SW 1271 (cell line): ENCODE measurements at places on chromosomes 2 and 18.

DNA sequence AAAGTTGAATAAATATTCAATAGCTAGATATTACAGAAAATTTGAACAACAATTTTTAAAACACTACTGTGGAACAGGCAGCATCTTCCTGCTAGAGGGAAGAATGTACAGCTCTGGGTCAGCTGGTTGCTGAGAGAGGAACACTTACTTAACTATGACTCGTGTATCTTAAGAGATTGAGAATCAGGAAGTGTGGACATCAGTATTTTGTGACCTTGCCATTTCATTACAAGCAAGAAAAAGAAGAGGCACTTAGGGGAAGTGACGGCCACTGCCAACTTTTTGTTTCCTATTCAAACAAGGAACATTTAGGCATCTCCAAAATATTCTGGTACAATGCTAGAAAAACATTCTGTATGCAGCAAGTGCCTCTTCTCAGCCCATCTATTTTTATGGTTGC lies 45.9 kb downstream of the ITPRID2 start:
- DNase-seq = no peak

- DNase-seq = no peak
These were observed 44.0 kb downstream of the IRS1 start for GRCh38 chr2:226755631-226756030.

DNA sequence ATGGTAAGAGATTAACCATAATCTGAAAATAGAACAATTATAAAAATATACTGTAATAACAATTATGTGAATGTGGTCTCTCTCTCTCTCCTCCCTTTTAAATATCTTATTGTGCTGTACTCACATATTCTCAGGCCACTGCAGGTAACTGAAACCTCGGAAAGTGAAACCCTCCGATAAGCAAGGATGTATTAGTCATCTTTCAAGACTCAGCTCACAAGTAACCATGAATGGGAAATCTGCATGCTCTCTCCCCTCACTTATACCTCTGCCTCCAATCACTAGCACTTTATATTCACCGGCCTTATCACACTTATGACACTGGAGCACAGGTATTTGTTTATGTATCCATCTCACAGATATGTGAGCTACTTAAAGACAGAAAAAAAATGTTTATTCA lies 139.7 kb downstream of the LRP2 start:
- DNase-seq = no peak

- DNase-seq = no peak
These were observed 323.3 kb downstream of the ZNF804A start for GRCh38 chr2:184921676-184922075.

- no peak for DNase-seq
These were observed 28.6 kb downstream of the PCBP1 start for GRCh38 chr2:70115646-70116442.

DNA sequence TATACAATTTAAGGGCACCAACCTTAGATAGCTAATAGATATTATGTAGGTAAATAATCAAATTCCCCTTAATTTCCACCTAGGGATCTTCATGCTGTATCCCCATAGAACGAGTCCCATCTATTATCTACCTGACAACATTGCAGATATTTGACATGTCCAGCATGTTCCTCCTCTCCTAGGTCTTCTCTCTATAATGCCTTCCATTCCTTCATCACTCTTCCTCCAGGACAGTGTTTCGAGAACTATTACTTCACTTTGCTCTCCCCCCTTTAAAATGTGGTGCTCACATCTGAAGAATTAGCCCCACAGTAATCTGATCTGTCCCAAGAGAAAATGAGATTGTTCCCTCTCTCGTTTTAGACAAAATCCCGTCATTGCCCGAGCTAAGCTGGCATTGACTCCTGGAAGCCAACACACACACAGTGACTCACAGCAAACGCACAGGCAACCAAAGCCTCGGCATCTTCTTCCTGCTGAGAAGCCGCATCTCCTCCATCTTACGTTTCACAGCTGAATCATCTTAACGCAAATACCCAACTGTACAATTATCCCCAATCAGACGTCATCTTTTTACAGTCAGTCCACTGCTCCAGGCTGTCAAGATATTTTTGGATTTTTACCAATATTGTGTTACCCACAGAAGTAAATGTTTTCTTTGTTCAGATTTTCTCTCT lies 162.9 kb upstream of the AGAP1 start:
- DNase-seq = no peak

- no peak for DNase-seq
These were observed 303.3 kb downstream of the XIRP2 start for GRCh38 chr2:167191588-167191987.

DNA sequence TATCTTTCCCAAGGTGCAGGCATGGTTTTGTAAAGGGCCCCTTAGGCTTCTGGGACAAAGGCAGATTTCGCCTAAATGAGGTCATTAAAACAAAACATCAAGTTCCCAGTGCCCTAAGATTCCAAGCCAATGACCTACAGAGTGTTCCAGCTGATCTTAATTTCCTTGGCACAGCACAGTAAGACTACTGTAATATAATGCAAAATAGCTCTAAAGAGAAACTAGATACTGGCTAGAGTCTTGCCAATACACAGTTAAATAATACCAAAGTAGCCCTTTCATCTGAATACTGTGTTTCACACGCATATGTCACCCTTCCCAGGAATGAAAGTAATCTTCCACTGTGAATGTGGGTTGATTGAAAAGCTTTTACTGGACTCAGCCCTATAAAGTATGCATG lies 14.7 kb downstream of the GRB14 start:
- no peak for DNase-seq

GRCh38 chr2:201999279-201999678 lies 34.4 kb upstream of the FZD7 start:
- DNase-seq = no peak

DNA sequence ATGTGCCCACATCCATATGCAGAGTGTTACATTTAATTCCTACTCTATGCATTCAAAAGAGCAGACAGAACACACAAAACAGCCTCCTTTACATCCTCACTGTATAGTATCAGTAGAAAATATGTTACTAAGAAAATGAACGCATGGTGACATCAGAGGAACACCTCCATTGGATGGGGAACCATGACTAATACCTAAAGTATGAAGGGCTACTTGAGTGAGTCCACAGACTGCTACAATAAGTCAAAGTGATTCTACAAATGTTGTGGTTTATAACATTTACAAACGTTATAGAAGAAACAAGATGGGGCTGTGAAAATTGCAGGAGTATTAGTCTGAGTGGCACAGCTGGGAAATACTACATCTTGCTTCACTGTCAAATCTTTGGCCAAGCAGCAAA lies 1830.9 kb upstream of the PIK3C3 start:
- DNase-seq = no peak

GRCh38 chr18:61643884-61644647 lies 248.7 kb downstream of the RNF152 start:
- no peak for DNase-seq

- DNase-seq = no peak
These were observed 183.5 kb upstream of the OSR1 start for GRCh38 chr2:19541884-19542283.
